ENCODE measurements at places on chromosomes 11 and 22.

DNA sequence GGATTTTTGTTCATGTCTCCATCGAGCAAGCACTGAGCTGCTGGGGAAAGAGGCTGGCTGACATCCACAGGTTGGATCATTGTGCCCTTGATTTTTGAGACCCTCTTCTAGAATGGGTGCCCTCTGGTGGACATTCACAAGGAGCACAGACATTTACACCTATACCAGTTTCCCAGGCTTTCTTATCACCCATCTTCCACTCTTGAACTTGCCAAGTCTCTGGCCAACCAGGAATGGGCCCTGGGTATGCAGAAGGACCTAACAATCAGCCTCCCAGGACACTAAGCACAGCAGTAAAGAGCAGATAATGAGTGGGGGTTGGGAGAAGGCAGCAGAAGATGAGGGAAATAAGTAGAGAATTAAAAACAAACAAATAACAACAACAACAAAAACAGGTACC lies 5.7 kb upstream of the INTS4 start:
- peak; percentile 32 for DNase-seq

DNA sequence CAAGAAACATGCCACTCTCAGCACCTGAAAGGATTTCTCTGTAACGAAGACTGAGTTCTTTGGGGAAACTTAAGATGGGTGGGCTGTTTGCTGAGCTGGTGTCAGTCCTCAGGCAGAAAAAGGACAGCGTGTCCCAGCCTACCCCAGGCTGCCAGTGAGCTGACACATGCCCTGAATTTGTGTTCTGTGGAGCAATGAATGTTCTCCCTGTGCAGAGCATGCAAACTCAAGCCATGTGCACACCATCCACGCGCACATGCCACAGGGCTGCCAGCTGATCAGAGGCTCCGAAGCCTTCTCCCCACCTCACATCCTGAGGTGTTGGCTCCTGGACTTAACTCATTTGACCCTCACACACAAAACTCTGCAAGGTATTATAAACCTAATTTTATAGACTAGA lies 104.9 kb downstream of the KCNC1 start:
- DNase-seq: no peak

GRCh38 chr11:59669611-59670009 lies 773 bp upstream of the PATL1 start:
- DNase-seq: no peak

DNA sequence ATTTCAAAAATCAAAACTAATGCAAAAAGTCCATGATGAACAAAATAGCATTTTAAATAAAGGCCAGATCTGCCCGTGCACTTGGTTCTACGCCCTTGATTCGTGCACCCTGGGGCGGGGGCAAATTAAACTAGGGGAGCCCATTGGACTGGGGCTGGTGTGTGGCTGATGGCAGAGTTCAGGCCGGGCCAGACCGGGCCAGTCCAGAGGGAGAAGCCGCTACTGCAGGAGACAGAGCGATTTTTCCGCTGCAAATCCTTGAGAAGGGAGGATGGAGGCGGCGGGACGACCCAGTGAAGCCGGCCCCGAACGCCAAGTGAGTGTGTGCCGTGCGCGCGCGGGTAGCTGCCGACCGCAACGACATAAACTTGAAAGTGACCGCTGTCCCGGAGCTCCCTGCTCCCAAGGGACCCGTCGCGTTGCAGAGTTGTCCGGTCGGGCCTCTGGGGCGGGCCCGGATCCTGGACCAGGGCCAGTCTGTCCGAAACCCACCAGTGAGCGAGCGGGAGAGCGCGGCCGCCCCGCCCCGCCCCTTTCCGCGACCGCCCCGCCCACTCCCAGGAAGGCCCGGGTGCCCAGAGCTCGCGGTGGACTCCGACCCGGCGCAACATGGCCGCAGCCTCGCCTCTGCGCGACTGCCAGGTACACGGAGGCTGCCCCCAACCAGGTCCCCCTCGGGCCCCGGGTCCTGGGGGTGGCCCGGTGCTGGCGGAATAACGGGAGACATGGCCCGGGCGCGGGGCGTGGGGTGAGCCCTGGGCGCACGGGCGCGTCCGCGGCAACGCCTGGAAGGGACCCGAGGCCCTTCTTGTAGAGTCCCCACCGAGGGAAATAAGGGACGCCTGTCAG lies at the start of gene TTC38:
Gene TTC38, plus strand, starts transcription at position 578 of the 849 bp plus-strand sequence. Its CDS starts 32 bp downstream, at position 610.
- DNase-seq: peak; percentile 66

GRCh38 chr11:78208257-78209165 lies 19.8 kb downstream of the USP35 start:
- no peak for DNase-seq

All from activated T-cell treated with anti-CD3 and anti-CD28 coated beads, Interleukin-2, amount 50 U/mL, for 1 hour (primary cell).